Caco-2 (cell line): ENCODE measurements at places on chromosomes 1 and 21. TPM values are rescaled to one million over a fixed set of nuclear protein-coding genes. Genes with fewer than 3 reads are reported as not detected.

HSD3B2 gene
- total RNA-seq: not detected in 2 replicates

SPRR2E gene
- not detected in 2 replicates for total RNA-seq

RASSF5 gene
- 0.86 and 1.3 TPM in 2 replicates for total RNA-seq

GRCh38 chr21:31136891-31137290, 98.6 kb upstream of the KRTAP19-8 start:
- H3K4me3 ChIP-seq: no peak overlapping the region
- H3K36me3 ChIP-seq: no peaks in the 10 kb centered on the region
- H3K4me1 ChIP-seq: peaks cover 12% of the 10 kb centered on the region
- no peak for DNase-seq
- no peak overlapping the region for H3K27ac ChIP-seq
